ENCODE measurements at places on chromosomes 3 and 15.

GRCh38 chr3:127491909-127492308, 98.6 kb downstream of the TPRA1 start:
- DNase-seq: no peak

DNA sequence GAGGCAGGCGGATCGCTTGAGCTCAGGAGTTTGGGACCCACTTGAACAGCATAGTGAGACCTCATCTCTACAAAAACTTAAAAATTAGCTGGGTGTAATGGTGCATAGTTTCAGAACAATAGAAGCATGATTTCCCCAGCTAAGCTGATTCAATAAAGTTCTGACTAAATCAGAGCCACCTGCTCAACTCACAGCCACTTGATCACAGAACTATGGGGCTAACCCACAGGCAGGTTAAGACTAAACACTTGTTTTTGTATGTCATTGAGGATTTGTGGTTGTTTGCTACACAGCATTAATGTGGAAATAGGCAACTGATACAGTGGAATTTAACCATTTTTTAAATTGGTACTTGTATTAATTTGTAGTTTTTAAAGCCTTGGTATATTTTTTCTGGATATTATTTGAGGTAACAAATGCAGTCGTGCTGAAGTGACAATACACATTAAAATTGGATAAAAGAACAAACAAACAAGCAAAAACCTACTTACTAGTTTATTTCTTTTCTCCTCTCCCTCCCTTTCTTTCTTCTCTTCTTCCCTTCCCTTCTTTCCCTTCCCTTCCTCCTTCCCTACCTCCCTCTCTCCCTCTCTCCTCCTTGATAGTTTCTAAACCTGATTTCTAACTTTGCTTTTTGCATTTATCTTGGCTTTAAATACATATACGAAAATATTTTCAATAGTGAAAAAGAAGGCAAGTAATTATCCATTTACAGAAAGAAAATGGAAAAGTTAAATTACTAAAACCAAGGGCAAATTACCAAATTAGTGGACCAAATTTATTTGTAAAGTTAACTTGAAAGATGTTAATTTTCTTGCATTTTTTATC, 32.1 kb downstream of the OXSM start:
- DNase-seq: no peak

- DNase-seq: no peak
Measured at GRCh38 chr15:58597943-58598828, 151.3 kb downstream of the ADAM10 start.

- DNase-seq: peak; percentile 53
Measured at GRCh38 chr3:29065211-29065785, 215.6 kb upstream of the RBMS3 start.

GRCh38 chr15:66145726-66146182, 107.8 kb downstream of the MEGF11 start:
- no peak for DNase-seq

GRCh38 chr15:94235646-94236045, 4.3 kb downstream of the MCTP2 start:
- DNase-seq: no peak

- DNase-seq: no peak
Measured at GRCh38 chr3:117726776-117727175, 1017.2 kb downstream of the TUSC7 start.

DNA sequence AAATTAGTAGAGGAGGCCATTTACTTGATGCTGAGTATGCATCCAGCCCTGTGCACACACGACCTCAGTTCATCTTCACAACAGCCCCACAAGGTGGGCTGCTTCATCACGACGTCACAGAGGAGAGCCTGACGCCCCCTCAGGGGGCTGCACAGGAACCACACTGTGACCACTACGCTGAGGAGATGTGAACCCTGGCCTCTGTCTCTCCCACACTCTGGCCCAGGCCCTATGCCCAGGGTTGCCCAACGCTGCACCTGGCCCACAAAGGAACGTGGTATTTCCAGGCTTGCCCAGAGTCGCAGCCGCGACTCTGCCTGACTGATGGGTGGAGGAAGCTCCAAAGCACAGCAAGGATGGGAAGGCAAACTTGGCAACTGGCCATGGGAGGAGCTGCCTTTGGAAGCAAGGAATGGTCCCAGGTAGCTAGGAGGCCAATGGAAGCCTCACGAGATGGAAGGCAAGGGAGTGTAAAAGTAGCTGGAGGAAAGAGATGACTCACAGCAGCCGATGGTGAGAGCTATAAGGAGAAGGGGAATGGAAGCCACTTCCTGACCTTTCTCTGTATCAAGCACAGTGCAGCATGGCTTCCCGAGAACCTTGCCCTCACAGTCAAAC, 226.0 kb downstream of the KLF13 start:
- DNase-seq: no peak

DNA sequence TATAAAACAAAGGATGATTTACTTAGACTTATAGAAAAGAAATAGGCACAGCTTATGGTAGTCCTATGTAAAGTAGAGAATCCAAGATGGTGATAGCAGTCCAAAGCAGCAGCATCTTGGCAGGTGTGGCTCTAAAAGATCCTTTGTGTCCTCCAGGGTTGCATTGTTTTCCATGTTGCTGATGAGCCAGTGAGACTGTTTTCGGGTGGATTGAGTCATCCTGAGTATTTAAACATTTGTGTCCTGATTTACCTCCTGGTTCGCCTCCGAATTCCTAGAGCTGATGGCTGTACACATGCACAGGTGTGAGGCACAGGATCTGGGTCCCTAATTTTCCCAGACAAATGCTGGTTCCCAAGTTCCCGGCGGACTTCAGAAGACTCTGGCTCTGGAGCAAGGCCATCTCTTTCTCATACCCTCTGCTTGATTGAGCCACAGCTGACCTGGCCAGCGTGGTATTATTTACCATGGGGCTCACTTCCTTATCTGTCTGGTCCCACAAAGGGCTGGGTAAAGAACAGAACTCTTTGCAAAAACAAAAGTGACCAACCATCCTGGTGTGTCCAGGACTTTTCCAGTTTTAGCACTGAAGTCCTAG, 51.0 kb downstream of the ARNT2 start:
- no peak for DNase-seq

Measured in breast epithelium (tissue), 4 donors.